Liver (tissue), 10 donors: ENCODE measurements at places on chromosomes 12 and 14.

- DNase-seq, result no peak
Observed at GRCh38 chr12:95624589-95624988, 73.3 kb upstream of the USP44 start.

GRCh38 chr14:60514741-60515491 is 6.0 kb downstream of the SIX6 start:
- DNase-seq, result no peak

- DNase-seq, result no peak
Observed at GRCh38 chr12:79687711-79688260, 3.0 kb downstream of the PAWR start.

- DNase-seq, result no peak
Observed at GRCh38 chr12:113232089-113232839, 11.0 kb downstream of the TPCN1 start.

DNA sequence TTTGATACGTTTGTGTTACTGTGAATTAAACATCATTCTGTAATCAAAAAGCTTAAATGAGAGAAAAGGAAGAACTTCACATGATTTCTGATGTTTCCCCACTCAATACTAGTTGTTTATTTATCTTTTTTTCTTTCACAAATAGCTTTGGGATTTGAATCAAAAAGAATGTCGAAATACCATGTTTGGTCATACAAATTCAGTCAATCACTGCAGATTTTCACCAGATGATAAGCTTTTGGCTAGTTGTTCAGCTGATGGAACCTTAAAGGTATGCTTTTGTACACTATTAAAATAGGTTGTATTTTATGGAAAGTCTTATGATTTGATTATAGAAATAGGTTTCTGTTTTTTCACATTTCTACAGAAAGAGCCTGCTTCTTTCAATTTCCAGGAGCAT is 41.5 kb downstream of the APAF1 start:
- no peak for DNase-seq

DNA sequence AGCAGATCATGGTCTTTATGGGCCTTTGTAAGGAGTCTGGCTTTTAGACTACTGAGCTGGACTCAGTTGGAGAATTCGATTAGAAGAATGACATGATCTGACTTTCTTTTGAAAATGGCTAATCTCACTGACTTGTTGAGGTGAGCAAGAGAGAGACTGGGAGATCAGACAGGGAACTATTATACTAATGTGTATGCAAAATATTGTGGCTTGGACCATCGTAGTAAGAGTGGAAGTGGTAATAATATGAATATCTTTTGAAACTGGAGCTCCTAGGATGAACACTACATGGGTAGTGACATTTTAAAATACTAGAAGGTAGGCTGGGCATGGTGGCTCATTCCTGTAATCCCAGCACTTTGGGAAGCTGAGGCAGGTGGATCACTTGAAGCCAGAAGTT is 56.2 kb upstream of the CCT2 start:
- no peak for DNase-seq

GRCh38 chr12:46067094-46067493 is 76.7 kb upstream of the SCAF11 start:
- no peak for DNase-seq

DNA sequence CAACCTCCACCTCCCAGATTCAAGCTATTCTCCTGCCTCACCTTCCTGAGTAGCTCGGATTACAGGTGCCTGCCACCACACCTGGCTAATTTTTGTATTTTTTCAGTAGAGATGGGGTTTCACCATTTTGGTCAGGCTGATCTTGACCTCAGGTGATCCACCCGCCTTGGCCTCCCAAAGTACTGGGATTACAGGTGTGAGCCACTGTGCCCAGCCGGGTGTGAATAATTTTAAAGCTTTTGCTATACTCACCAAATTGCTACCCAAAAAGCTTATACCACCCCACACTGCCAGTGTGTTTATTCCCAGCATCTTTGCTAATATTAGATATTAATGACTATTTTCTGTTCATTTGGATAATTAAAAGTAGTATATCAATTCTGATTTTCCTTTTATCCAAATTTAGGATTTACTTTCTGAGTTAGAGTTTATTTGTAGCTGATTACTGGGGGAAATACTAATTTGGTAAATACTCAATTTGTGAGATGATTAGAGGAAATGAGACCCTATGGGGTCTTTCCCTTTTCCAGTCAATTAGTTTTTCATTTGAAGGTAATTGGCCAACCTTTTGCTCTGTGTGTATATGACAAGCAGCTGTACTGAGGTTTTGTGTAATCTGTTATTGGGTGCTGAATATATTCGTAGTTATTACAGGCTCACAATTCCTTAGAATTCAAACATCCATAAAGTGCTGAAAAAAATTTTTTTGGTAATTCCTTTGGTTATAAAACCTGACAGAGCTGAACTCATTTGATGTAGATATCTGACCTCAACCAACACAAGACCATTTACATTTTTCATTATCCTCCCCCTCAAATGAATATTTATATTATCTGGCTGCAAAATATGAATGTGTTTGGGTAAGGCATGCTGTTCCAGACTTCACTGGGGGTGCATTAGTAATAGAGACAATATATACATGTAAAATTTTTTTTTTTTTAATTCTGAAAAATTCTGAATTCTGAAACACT is 73.6 kb downstream of the ANO6 start:
- no peak for DNase-seq

- no peak for DNase-seq
Observed at GRCh38 chr14:55129428-55130195, 560 bp downstream of the LGALS3 start.

GRCh38 chr12:93753285-93753684 is 76.1 kb downstream of the CRADD start:
- no peak for DNase-seq

GRCh38 chr12:123098780-123099179 is 52.1 kb downstream of the PITPNM2 start:
- no peak for DNase-seq

DNA sequence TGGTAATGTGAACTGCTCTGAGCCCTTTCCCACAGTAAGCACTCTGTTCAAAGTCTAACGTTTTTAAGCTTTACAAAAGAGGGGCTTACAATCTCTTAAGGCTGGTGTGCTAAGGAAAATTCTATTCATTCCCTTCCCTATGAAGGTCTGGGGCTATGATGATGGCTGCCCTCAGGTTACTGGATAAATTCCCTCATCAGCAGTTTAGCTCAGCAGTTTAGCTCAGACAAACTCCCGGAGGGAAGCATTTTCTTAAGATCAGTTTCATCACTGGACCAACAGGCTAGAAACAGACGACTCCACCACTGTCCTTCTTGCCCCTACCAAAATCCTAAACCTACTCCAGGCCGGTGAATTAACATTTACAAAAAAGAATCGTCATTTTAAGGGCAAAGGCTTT is 19.1 kb downstream of the ERP29 start:
- DNase-seq, result no peak

GRCh38 chr12:116066381-116067230 is 210.9 kb downstream of the MED13L start:
- DNase-seq, result peak; percentile 61

DNA sequence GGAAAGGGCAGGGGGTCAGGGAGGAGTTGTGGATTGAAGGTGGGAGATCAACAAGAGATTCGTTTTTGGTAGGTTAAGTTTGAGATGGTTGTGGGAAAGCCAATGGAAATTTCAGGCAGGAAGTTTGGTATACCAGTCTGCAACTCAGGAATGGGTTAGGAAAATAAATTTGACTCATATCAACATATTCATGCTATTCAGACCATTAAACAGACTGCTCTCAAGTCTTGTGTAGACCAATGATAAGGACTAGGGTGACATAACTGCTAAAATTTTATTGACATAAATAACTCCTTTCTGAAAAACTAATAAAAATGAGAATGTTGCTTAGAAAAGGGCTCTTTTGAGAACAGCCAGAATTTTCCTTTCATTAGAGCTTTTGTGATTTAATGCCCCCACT is 60.0 kb downstream of the PLEKHA5 start:
- DNase-seq, result no peak

DNA sequence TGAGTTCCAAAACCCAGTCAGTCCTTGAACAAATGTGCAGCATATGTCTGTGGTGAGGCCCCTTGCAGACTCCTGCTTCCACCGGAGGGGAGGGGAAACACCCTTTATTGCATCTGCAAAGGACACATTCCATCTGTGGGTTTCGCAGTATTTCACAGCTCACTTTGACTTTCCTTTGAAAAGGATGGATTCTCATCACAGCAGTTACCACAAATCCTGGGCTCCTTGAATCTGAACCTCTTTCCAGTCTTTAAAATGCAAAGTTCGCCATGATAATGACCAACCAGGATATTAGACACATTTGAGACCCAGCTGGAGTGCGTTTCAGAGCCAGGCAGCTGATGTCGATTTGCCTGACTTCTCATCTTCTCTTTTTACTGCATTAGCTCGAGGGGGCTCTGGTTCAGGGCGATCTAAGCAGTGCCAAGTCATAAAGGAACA is 242.4 kb downstream of the SLC15A4 start:
- DNase-seq, result no peak

DNA sequence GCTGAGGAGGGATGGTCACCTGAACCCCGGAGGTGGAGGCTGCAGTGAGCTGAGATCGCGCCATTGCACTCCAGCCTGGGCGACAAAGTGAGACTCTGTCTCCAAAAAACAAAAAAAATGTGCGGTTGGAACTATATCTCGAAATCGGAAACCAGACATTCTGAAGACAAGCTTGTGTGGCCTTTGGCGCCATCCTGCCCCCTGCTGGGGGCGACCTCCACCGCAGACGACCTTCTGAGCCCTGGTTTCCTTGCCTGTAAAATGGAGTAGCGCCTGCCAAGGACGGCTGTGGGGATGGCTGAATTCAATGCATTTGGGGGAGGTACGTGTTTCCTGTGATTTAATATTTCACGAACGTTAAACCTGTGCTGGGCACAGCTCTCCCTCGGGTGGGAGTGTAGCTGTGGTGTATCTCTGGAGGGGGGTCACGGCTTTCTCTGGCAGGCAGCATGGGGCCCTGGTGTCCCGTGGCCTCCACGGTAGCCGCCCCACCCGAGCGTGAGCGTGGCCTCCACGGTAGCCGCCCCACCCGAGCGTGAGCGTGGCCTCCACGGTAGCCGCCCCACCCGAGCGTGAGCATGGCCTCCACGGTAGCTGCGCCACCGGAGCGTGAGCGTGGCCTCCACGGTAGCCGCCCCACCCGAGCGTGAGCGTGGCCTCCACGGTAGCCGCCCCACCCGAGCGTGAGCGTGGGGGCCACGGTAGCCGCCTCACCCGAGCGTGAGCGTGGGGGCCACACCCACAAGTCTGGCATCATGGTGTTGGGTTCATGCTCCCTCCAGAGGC is 55.3 kb downstream of the LRCOL1 start:
- no peak for DNase-seq

GRCh38 chr12:89461190-89461589 is 63.4 kb downstream of the GALNT4 start:
- DNase-seq, result no peak

GRCh38 chr12:91654087-91654486 is 471.5 kb upstream of the DCN start:
- DNase-seq, result no peak

- DNase-seq, result no peak
Observed at GRCh38 chr14:91261115-91261514, 16.6 kb upstream of the GPR68 start.

DNA sequence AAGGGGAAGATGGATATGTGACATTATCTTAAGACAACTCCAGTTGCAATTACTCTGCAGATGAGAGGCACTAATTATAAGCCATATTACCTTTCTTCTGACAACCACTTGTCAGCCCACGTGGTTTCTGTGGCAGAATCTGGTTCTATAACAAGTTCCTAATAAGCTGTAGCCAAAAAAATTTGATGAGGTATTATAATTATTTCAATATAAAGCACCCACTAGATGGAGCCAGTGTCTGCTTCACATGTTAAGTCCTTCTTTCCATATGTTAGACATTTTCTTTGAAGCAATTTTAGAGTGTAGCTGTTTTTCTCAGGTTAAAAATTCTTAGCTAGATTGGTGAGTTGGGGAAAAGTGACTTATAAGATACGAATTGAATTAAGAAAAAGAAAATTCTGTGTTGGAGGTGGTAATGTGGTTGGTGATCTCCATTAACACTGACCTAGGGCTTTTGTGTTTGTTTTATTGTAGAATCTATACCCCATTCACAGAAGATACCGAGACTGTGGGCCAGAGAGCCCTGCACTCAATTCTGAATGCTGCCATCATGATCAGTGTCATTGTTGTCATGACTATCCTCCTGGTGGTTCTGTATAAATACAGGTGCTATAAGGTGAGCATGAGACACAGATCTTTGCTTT is 36.9 kb downstream of the PSEN1 start:
- no peak for DNase-seq

GRCh38 chr12:131075194-131075593 is 121.5 kb downstream of the ADGRD1 start:
- DNase-seq, result no peak

DNA sequence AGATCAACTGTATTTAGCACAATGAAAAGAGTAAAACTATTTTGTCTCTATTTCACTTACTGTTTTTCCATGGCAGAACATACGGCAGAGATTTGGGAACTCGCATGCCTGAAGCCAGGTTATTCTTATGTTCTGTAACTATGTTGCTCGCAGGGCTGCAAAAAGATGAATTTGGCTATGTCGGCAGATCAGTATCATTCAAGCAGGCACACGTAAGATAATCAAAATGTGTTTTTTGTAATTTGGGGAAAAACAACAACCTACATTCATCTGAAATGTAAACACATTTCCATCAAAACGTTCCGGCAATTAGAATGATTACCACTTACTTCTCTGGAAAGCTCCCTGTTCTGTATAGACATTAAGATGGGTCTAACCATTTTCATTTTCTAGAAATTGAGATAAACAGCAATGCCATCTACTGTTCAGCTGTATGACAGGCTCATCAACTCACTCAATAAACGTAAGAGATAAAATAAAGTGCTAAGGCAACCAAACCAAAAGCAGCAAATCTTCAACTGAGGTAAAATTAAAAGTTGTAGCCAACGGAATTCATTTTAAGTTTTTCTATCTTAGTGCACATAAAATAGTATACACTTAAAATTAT is 13.0 kb downstream of the GTSF1 start:
- no peak for DNase-seq

GRCh38 chr12:82146740-82147139 is 211.4 kb downstream of the CCDC59 start:
- DNase-seq, result no peak

- no peak for DNase-seq
Observed at GRCh38 chr12:39138268-39138667, 232.9 kb upstream of the CPNE8 start.

GRCh38 chr12:115528466-115528865 is 749.0 kb downstream of the MED13L start:
- DNase-seq, result no peak
